ENCODE measurements at places on chromosomes 5 and 9. TPM values are rescaled to one million over a fixed set of nuclear protein-coding genes. Genes with fewer than 3 reads are reported as not detected.

LAMC3 gene
- not detected for total RNA-seq

TLE1 gene
- total RNA-seq, result 50.1 TPM

MEGF9 gene
- 11.7 TPM for total RNA-seq

OTP gene
- not detected for total RNA-seq

KIF20A gene
- total RNA-seq, result 0.64 TPM

ZDHHC11 gene
- total RNA-seq, result 0.72 TPM

MAMDC2 gene
- 9.6 TPM for total RNA-seq

STPG3 gene
- not detected for total RNA-seq

RUFY1 gene
- 41.9 TPM for total RNA-seq

COQ4 gene
- 31.1 TPM for total RNA-seq

ACSL6 gene
- not detected for total RNA-seq

PRR16 gene
- total RNA-seq, result 0.48 TPM

MLANA gene
- total RNA-seq, result not detected

CENPH gene
- total RNA-seq, result 9.6 TPM

PRRT1B gene
- total RNA-seq, result not detected

OR13C4 gene
- total RNA-seq, result not detected

RGS14 gene
- 15.1 TPM for total RNA-seq

IGFBPL1 gene
- not detected for total RNA-seq

CTNND2 gene
- total RNA-seq, result not detected

TEX48 gene
- total RNA-seq, result not detected

FYB1 gene
- total RNA-seq, result 1.4 TPM

PSD2 gene
- not detected for total RNA-seq

BRIX1 gene
- total RNA-seq, result 42.0 TPM

TEK gene
- total RNA-seq, result under 0.01 TPM

SLC36A3 gene
- not detected for total RNA-seq

KCNV2 gene
- total RNA-seq, result not detected

HTR1A gene
- not detected for total RNA-seq

SARDH gene
- total RNA-seq, result 0.96 TPM

CCNO gene
- 1.2 TPM for total RNA-seq

LRRC19 gene
- total RNA-seq, result not detected

CCNJL gene
- 1.5 TPM for total RNA-seq

NUP214 gene
- 10.6 TPM for total RNA-seq

PCDHB4 gene
- not detected for total RNA-seq

SV2C gene
- total RNA-seq, result not detected

GHR gene
- total RNA-seq, result 1.4 TPM

FBLL1 gene
- under 0.01 TPM for total RNA-seq

ADAMTS2 gene
- total RNA-seq, result not detected

FBN2 gene
- total RNA-seq, result 21.2 TPM

CYSRT1 gene
- 6.0 TPM for total RNA-seq

SEPTIN8 gene
- 40.7 TPM for total RNA-seq

SPINK1 gene
- 3.6 TPM for total RNA-seq

All from tracheal epithelial cell (primary cell).